ENCODE measurements at places on chromosomes 7 and 10. TPM values are rescaled to one million over a fixed set of nuclear protein-coding genes. Genes with fewer than 3 reads are reported as not detected.
A peak's percentile ranks its signal among the peaks of the same experiment; 100 is the strongest.

GRCh38 chr7:36712015-36712414 lies 12.3 kb downstream of the AOAH start:
- no peak for DNase-seq
- H3K36me3 ChIP-seq = no peaks in the 10 kb centered on the region
- H3K27ac ChIP-seq = no peak overlapping the region
- no peaks in the 10 kb centered on the region for H3K4me1 ChIP-seq

DNA sequence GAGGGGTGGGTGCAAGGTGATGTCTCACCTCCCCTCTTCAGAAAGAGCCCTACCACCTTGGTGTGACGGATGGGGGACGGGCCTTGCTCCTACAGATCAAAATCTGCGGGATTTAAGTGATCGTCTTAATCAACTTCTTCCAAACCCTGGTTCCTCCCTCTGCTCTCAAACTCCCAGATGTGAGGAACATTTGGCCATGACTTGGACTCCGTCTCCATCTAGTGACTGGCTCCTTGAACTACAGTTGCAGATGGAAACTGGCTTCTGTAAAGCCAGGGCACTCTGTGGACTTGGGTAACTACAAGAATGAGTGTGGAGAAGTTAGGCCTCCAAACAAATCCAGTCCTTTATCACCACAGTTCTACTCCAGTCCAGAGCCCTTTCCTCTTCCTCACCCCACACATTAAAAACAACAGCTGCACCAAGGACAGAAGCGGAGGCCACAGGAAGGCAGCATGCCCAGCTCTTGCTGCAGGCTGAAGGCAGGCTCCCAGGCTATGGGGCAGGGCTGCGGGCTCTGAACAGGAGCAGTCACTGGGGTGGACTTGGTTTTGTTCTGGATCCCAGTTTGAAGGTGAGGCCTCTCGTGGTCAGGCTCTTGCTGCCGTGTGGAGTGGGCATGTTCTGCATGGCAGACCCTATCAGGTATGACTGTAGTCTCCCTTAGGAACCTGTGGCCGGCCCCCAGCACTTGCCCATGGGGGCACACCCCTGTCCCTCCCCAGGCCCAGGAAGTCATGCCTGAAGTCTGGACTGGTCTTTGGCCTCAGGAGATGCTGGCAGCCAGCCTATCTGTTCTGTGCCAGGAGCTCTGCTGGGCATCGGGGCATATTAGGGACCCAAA lies 79.4 kb downstream of the VWC2 start:
- H3K4me1 ChIP-seq = peaks cover 6% of the 10 kb centered on the region
- H3K4me3 ChIP-seq = no peak overlapping the region
- no peaks in the 10 kb centered on the region for H3K36me3 ChIP-seq
- DNase-seq = peak; percentile 70
- no peak overlapping the region for H3K27ac ChIP-seq
- no peaks in the 10 kb centered on the region for H3K27me3 ChIP-seq

DNA sequence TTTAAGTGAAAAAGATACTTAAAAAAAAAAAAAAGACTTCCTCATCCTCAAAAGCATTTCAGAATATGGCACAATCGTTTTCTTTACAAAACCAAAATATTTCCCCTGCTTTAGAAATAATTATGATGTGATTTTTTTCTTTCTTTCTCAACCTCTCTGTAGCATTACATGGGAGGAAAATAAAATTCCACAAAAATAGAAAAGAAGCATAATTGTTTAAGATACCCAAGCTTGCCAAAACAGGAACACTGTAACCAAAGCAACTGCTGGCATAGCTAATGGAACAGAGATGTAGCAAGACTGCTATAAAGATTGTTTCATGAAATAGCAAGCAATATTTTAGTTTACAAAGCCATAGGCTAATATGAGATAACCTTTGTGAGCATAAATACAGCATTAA lies 75.6 kb upstream of the GPR22 start:
- DNase-seq = no peak
- H3K27ac ChIP-seq = no peak overlapping the region
- no peak overlapping the region for H3K4me3 ChIP-seq
- no peaks in the 10 kb centered on the region for H3K27me3 ChIP-seq
- H3K36me3 ChIP-seq = peaks cover under 1% of the 10 kb centered on the region

- no peaks in the 10 kb centered on the region for H3K36me3 ChIP-seq
- no peak overlapping the region for H3K27ac ChIP-seq
- H3K4me1 ChIP-seq = no peaks in the 10 kb centered on the region
- H3K27me3 ChIP-seq = no peaks in the 10 kb centered on the region
- peak; percentile 78 for DNase-seq
Observed at GRCh38 chr7:108181073-108181985, 51.2 kb upstream of the LAMB4 start.

DNA sequence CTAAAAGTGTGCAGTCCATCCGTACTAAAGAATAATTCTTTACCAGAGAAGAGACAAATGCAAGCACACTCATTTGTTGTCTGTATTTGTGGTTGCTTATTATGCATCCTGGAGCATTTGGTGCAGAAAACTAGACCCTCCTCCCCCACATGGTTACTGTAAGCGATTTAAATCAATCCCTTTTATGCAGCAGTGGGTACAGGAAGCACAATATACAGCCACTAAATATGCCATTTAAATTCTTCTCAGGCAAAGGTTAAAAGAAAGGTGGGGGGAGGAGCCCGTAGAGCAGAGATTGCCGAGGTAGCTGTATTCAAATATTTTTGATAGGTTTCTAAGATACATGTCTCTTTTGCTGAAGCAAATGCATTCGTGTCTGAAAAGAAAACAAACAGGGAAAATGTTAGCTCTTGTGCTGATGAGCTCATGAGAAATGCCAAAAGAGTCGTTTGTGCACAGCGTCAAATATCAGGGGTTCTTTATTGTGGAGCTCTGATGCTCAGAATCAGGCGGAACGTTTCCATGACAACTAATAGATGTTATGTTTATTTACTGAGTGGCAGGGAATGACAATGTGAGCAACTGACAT lies 131.3 kb upstream of the NPVF start:
- no peak for DNase-seq
- H3K4me3 ChIP-seq = no peak overlapping the region
- no peak overlapping the region for H3K27ac ChIP-seq
- H3K27me3 ChIP-seq = no peaks in the 10 kb centered on the region
- no peaks in the 10 kb centered on the region for H3K36me3 ChIP-seq

DNA sequence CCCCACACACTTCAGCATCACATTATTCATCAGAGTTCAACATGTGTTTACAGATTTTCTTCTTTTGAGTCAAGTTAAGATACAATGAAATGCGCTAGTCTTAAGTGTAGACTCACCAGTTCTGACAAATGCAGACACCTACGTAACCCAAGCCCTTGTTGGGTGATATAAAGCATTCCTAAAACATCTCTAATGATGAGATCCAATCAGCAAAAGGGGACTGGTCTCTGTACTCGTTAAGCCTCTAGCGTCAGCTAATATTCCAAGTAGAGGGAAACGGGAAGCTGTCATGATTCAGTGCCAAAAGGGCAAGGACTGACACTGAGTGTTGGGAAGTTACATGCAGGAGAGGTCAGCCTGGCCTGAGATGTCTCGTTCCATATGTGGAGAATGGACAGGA lies 38.7 kb upstream of the TRIL start:
- H3K4me3 ChIP-seq = no peak overlapping the region
- H3K4me1 ChIP-seq = peaks cover 8% of the 10 kb centered on the region
- no peaks in the 10 kb centered on the region for H3K36me3 ChIP-seq

The SDK1 gene
- 8.4 TPM for total RNA-seq

DNA sequence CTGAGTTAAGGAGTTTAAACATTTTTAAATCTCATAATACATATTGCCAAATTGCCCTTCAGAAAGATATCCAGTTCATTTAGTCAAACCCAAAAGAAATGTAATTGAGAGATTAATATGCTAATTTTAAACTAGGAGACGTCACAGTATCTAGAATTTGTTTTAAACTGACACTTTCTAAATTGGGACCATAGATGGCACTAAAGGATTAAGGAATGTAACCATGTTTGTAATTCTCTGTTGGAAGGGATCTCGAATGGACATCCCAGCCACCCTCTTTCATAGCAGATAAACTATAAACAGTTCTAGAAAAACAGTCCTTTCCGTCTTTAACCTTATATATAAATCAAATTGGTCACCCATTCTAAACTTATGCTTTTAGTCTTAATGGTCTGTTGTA lies 30.0 kb upstream of the SAMD9L start:
- no peaks in the 10 kb centered on the region for H3K27me3 ChIP-seq
- no peaks in the 10 kb centered on the region for H3K4me1 ChIP-seq
- H3K27ac ChIP-seq = no peak overlapping the region
- H3K36me3 ChIP-seq = no peaks in the 10 kb centered on the region
- H3K4me3 ChIP-seq = no peak overlapping the region
- no peak for DNase-seq

DNA sequence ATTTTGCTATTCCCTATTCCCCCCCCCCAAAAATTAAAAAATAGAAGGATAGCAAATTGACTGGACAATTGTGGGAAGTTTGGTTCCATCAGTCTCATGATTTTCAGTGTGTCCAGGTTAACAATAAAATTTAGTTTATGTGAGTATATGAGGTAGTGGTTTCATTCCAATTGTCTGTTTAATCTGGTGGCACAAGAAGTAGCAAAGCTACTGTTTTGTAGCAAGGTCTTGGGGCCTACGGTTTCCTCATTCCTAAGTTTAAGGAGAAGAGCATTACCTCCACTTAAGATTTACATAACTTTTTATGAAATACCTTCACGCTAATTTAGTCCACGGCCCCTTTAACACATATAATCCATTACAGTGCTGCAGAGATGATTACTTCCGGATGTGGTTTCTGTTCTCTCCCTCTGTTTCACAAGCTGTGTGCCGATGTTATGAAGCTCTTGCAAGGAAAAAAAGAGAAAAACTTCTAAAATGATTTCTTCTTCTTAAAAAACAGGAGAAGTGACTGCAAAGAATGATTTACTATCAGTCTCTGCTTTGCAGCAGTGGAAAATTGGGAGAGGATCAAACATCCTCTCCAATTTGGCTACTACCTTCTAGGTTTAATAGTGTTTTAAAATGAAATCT lies 32.7 kb upstream of the NPVF start:
- H3K4me3 ChIP-seq = no peak overlapping the region
- H3K27me3 ChIP-seq = no peaks in the 10 kb centered on the region
- H3K36me3 ChIP-seq = no peaks in the 10 kb centered on the region

The MBL2 gene
- not detected for total RNA-seq

DNA sequence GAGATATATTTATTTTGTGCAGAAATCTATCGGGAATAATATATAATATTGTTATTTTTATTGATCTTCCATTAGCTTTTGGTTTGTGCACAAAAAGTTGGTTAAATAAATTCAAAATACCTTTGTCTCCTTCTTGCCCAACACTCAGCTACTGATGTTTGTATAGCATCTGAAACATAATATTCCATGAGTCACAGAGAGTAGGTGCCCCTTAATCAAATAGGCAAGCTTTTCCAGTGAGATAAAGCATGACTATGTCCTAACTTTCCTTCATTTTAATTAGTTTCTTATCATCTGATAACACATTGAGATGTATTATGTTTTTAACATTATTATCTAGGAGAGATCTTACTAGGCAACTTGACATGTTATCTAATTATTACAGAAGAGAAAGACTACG lies 432.2 kb downstream of the KIF20B start:
- H3K27me3 ChIP-seq = no peaks in the 10 kb centered on the region
- H3K27ac ChIP-seq = no peak overlapping the region
- DNase-seq = no peak
- no peak overlapping the region for H3K4me3 ChIP-seq
- peaks cover 33% of the 10 kb centered on the region for H3K36me3 ChIP-seq

- no peaks in the 10 kb centered on the region for H3K36me3 ChIP-seq
- no peak for DNase-seq
- H3K27ac ChIP-seq = no peak overlapping the region
- H3K4me1 ChIP-seq = no peaks in the 10 kb centered on the region
Observed at GRCh38 chr7:95389516-95389915, 6.7 kb downstream of the PON3 start.

GRCh38 chr10:12113627-12114026 lies 15.8 kb upstream of the SEC61A2 start:
- DNase-seq = no peak
- H3K4me3 ChIP-seq = no peak overlapping the region
- no peak overlapping the region for H3K27ac ChIP-seq
- H3K4me1 ChIP-seq = no peaks in the 10 kb centered on the region

DNA sequence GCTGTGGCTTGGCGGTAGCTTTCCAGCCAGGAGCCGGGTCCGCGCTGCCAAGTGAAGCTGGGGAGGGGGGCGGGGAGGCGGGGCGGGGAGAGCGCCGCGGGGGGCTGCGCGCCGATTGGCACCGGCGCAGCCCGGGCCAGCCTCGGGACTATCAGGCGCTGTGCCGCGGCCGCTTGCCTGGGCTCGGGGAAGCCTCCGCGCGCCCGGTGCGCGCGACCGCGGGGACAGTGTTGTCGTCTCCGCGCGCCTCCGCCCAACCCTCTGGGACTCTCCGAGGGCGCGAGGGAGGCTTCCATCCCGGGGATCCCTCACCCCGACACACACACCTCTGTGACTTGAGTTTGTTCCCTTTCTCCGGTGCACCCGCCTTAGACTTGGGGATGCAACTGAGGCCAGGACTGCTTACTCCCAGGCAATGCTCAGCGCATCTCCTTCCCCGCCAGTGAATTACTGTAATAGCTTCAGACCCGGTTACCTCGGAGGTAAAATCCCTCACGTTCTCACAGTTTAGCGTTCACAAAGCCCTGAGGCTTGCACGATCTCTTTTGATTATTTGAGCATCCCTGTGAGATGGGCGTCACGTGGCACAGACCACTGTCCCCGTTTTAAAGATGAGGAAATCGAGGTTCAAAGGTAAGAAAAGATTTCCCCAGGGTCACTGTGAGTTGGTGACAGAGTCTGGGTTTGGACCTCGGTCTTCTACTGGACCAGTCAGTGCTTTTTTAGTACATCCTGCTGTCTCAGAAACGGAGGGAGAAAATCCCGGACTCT lies at the start of gene NKX1-2:
Gene NKX1-2, minus strand, starts transcription at position 24 of the 771 bp plus-strand sequence. CDS start 92 bp downstream, outside the sequence.
- H3K36me3 ChIP-seq = no peaks in the 10 kb centered on the region
- H3K27me3 ChIP-seq = peaks cover 15% of the 10 kb centered on the region
- peaks cover 20% of the 10 kb centered on the region for H3K4me1 ChIP-seq
- no peak within 1 kb of the TSS for H3K27ac ChIP-seq

DNA sequence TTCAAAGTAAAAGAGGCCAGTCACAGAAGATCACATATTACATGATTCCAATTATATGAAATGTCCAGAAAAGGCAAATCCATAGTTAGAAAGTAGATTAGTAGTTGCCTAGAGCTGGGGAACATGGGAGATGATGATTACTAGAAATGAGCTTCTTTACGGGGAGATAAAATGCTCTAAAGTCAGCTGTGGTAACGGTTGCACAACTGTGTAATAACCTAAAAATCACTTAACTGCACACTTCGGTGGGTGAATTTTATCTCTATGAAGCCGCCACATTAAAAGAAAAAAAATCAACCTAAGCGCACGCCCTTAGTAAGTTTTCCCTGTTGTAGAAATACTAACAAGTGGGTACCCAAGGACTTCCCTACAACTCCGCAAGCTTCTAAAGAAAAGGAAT lies 15.9 kb downstream of the XRCC2 start:
- no peak overlapping the region for H3K27ac ChIP-seq
- no peak for DNase-seq
- H3K4me3 ChIP-seq = no peak overlapping the region
- peaks cover 57% of the 10 kb centered on the region for H3K36me3 ChIP-seq
- no peaks in the 10 kb centered on the region for H3K27me3 ChIP-seq
- no peaks in the 10 kb centered on the region for H3K4me1 ChIP-seq

All from H9 (cell line).